HFFc6 (cell line): ENCODE measurements at places on chromosomes 6 and 20. TPM values are rescaled to one million over a fixed set of nuclear protein-coding genes. Genes with fewer than 3 reads are reported as not detected.

- peaks cover 6% of the 10 kb centered on the region for H3K27me3 ChIP-seq
- H3K27ac ChIP-seq, result peak overlapping the region; percentile 68
- no peaks in the 10 kb centered on the region for H3K36me3 ChIP-seq
Observed at GRCh38 chr6:168851460-168852375, 401.9 kb downstream of the THBS2 start.

DNA sequence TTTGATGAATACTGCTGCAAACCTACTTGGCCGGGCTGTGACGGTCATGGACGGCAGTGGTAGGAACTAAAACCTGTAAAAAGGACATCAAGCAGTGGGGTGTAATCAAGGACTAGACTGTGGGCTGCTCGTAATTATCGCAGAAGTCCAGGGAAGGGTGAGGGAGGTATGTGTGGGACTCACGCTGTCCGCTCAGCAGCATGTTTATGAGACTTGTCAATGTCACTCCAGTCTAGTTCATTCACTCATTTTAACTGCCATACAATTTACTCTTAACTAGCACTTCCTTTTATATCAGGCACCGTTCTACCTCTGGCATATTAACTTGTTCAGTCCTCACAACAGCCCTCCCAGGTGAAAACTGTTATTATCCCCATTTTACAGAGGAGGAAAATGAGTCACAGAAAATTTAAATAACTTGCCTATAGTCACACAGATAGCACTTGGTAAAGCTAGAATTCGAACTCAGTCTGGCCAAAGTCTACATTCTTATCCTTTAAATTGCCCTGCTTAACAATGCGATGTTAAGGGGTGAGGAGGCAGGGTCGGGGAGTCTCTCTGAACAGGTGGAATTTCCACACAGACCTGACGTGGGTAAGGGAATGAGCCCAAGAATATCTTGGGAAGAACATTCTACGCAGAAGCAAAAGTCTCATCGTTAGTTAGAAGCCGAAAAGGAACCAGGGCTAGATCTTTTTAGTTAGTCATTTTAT is 4.1 kb downstream of the PNPLA1 start:
- no peak overlapping the region for H3K4me3 ChIP-seq
- peaks cover 60% of the 10 kb centered on the region for H3K27me3 ChIP-seq
- no peaks in the 10 kb centered on the region for H3K4me1 ChIP-seq
- no peak for DNase-seq

- peak overlapping the region; percentile 74 for H3K4me3 ChIP-seq
- H3K36me3 ChIP-seq, result peaks cover 6% of the 10 kb centered on the region
- H3K27me3 ChIP-seq, result peaks cover 1% of the 10 kb centered on the region; the same call in 1 of the 2 replicates
- peaks cover 97% of the 10 kb centered on the region for H3K4me1 ChIP-seq
- DNase-seq, result no peak
- peak overlapping the region; percentile 93 for H3K27ac ChIP-seq
Observed at GRCh38 chr6:149033454-149033853, 284.1 kb upstream of the TAB2 start.

Gene DEFB110
- not detected in 3 replicates for total RNA-seq
